ENCODE measurements at places on chromosomes 6 and 20.

DNA sequence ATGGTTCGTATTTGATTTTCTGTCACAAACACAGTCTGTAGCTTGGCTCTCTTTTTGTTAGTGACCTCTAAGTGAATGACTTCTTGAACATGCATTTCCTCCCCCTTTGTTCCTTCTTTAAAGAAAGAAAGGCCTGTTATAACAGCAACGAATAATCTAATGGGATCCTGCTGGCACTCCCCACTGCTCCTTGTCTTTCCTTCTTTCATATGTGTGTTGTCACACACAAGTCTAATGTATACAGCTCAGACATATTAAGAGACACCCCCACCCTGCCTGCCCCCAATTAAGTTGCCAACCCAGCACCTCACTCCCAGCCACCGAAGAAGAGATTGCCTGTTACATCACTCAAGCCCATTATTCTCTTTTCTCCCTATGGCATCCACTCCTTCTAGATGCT, 4.9 kb upstream of the SAMD5 start:
- DNase-seq = no peak

DNA sequence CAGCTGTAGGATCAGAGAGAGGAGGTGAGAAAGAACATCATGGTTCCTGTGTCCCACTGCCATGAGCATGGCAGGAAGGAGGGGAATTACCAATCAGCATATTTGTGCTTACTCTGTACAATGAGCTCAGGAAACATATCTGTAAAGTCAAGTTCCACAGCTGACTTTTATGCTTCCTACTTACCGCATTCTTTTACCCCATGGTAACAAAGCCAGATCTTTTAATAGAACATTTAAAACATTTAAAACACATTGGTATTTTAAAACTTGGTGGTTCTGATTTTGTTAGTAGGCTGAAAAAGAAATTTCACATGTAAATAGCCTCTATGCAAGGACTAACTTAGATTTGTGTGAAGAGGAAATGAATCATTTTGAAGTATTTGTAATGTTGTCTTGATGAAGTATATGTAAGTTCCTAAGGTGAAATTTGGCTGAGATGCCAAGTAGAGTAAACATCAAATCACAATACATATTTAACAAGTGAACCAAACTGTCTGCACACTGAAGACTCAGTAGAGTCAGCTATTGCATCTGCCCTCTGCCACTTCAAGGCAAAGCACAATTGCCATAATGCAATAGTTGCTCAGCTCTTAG, 114.7 kb downstream of the GJA10 start:
- no peak for DNase-seq

- no peak for DNase-seq
These were observed 200.0 kb downstream of the ZMYND8 start for GRCh38 chr20:47156301-47157137.

- DNase-seq = no peak
These were observed 39.2 kb upstream of the MMS22L start for GRCh38 chr6:97322226-97322625.

- no peak for DNase-seq
These were observed 32.6 kb downstream of the ATXN1 start for GRCh38 chr6:16728513-16729182.

GRCh38 chr6:4790158-4790899, 14.1 kb downstream of the CDYL start:
- DNase-seq = no peak

GRCh38 chr6:42704937-42705374, 17.4 kb downstream of the PRPH2 start:
- DNase-seq = no peak

GRCh38 chr6:165755583-165755982, 92.5 kb upstream of the PDE10A start:
- no peak for DNase-seq

GRCh38 chr6:150977281-150977680, 111.8 kb downstream of the MTHFD1L start:
- no peak for DNase-seq

DNA sequence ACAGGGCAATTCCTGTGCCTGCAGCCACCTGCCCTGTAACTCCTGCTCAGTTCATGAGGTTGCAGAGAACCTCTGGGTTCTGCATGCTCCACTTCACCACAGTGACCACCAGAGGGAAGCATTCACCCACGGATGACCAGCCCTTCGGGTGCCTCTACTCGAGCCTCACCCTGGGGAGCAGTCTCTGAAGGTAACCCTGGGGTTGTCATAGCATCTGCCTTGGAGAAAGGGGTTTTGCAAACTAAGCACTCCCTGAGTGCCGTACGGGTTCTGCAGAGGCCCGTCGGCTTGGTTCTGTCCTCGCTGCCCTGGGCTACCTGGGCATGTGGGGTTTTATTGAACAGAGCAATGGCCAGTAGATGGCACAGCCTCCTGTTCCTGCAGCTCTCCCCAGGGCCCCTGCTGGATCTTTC, 10.2 kb upstream of the CST5 start:
- DNase-seq = peak; percentile 6

DNA sequence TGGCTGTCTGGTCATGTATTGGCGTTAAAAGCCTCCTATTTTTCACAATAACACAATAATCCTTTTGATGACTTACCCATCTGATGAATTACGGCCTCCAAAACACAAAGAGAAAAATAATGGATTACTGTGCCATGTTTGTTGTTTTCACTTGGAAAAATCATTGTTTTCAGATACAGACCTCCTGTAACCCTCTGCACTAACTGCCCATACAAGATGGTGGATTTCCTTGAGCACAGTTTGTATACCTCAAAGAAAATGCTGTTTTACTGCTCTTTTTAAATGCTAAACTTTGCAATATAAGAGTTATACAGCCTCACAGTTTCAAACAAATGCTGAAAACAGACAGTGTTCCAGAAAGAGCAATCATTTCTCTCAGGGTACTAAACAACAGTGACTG, 61.0 kb downstream of the SMLR1 start:
- DNase-seq = no peak

- DNase-seq = no peak
These were observed 349.3 kb downstream of the SOX4 start for GRCh38 chr6:21942897-21943296.

DNA sequence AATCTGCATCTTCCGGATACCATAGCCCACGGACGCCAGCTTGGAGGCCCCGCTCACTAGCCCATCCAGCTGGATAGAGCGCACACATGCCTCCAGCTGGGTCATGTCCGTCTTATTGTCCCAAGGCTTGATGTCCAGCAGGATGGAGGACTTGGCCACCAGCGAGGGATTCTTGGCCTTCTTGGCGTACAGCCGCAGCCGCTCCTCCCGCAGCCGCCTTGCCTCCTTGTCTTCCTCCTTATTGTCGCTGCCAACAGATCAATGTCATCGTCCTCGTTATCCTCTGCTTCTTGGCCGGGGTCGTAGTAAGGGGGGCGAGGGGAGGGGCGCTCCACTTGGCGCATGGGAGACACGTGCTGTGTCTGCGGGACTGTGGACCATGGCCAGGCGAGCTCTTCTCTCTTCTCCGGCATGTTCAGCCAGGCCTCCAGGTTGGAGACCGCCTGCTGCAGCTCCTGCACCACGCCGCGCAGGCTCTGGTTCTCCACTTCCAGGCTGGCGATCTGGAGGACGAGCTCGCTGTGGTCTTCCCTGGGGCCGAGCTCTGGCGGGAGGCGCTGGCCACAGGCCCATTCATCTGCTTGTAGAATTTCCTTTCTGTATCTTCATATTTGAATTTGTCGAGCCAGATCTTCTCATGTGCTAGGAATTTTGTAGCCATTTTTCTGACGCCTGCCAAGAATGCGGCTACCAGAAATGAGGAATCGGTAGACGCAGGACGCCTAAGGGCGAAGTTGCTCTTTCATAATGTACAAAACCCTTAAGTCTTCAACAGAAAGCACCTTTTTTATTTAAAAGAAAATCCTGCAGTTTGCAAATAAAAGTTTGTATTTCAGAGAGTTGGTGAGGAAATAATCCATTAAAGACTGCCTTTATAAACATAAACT, 60.1 kb upstream of the PTPRK start:
- DNase-seq = no peak

DNA sequence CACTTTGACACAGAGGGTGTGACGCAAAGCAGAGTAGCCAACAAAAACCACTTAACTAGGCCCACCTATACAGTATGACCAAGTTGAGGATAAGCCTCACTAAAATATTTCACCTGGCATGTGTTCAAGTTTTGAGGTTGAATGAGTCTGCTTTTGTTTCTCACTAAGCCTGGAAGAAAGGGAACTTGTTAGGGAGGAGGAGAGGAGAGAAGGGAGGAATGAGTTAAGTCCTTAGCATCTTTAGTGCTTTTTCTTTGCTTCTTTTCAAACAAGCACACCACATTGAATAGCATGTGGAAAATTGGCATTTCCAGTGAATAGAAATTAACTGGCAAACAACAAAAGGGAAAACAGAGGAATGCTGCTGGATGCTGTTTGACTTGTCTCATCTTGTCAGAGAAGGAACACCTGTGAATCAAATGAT, 461.9 kb downstream of the GJA1 start:
- no peak for DNase-seq

- no peak for DNase-seq
These were observed 77.6 kb downstream of the SRC start for GRCh38 chr20:37423545-37423944.

GRCh38 chr20:51631011-51631950, 88.8 kb upstream of the NFATC2 start:
- peak; percentile 96 for DNase-seq

DNA sequence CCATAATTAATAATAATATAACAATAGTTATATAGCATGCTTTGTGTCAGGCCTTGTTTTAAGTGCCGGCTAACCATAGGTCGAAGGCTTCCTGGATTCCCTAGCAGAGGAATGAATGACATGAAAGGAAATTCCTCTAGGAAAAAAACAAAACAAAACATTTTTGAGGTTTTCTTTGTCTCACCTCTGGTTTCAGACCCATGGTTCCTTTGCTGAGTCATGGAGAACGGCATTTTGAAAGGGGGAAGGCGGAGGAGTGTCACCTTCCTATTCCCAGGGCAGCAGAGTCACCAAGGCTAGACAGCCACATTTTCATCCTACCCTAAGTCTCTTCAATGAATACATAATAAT, 25.3 kb upstream of the CCND3 start:
- peak; percentile 89 for DNase-seq
